Testis (tissue), 5 donors: ENCODE measurements at places on chromosomes 4 and X. TPM values are rescaled to one million over a fixed set of nuclear protein-coding genes. Genes with fewer than 3 reads are reported as not detected.

GRCh38 chr4:177480795-177481194 lies 38.6 kb upstream of the AGA start:
- H3K4me1 ChIP-seq = no peaks in the 10 kb centered on the region
- no peak overlapping the region for H3K4me3 ChIP-seq
- no peak overlapping the region for H3K27ac ChIP-seq

GRCh38 chr4:186258216-186258811 lies 7.7 kb upstream of the F11 start:
- no peak overlapping the region for H3K27ac ChIP-seq
- H3K4me3 ChIP-seq = no peak overlapping the region
- H3K27me3 ChIP-seq = no peaks in the 10 kb centered on the region
- no peaks in the 10 kb centered on the region for H3K36me3 ChIP-seq
- DNase-seq = no peak

GRCh38 chrX:10001496-10001895 lies 34.3 kb downstream of the CLDN34 start:
- H3K4me1 ChIP-seq = no peaks in the 10 kb centered on the region
- H3K27me3 ChIP-seq = no peaks in the 10 kb centered on the region
- H3K4me3 ChIP-seq = no peak overlapping the region
- no peaks in the 10 kb centered on the region for H3K36me3 ChIP-seq
- H3K27ac ChIP-seq = no peak overlapping the region

Gene YIPF7
- total RNA-seq = not detected

DNA sequence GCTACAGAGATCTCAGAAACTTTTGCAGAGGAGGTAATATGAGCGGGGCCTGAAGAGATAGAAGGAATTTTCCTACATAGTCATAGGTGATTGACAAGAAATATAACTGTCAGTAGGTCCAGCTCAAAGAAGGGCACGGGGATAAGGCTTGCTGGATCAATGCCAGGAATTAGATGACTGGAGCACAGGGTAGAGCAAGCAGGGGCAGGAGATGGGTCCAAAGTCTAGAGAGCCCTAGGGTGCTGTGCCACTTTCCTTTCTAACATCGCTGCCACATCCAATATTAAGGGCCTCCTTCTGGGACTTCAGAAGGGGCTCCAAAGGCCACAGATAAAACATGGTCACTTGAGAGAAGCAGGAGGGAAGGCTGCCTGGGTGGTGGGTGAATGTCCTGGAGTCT lies 402.2 kb downstream of the MID1IP1 start:
- no peaks in the 10 kb centered on the region for H3K27me3 ChIP-seq
- no peaks in the 10 kb centered on the region for H3K36me3 ChIP-seq
- no peak overlapping the region for H3K4me3 ChIP-seq
- no peaks in the 10 kb centered on the region for H3K4me1 ChIP-seq

Gene ANKRD50
- total RNA-seq = 33.2 TPM

DNA sequence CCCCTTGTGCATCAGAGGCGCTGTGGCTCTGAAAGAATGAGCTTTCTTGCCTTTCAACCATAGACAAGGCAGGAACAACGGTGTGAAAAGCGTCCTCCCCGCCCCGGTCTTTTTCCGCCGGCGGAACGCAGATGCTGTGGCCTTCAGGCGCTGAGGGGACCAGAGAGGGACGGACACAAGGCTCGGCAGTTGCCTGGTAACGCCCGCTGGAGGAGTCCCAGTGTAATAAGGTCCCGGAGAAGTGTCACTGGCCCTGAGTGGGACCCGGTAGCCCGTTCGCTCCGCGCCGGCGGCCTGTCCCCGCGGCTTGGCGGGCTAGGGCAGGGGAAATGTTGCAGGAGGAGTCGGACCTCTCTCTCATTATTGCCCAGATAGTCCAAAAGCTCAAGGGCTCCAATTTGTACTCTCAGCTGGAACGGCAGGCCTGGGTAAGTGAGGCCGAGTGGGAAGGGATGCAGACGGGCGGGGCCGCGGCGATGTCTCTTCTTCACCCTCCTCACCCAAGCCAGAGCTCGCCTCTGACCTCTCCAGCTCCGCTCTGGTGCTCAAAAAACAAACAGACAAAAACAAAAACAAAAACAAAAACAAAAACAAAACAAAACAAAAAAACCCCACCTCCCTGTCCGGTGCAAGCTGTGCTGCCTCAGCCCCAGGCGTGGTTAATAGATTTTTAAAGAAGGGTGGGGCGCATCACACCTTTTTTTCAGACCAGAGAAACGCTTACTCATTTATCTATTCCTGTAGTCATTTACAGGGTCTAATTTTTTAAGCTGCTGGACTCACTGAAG lies at the start of gene TBC1D19:
TSS of gene TBC1D19 (plus strand) at position 220 of the 788 bp plus-strand sequence. CDS start at position 330, 110 bp downstream.
- no peaks in the 10 kb centered on the region for H3K27me3 ChIP-seq
- no peaks in the 10 kb centered on the region for H3K36me3 ChIP-seq
- peak within 1 kb of the TSS; percentile 66 for H3K4me3 ChIP-seq
- H3K27ac ChIP-seq = peak within 1 kb of the TSS; percentile 53

- H3K27me3 ChIP-seq = no peaks in the 10 kb centered on the region
- H3K4me1 ChIP-seq = no peaks in the 10 kb centered on the region
- no peak overlapping the region for H3K27ac ChIP-seq
- no peak for DNase-seq
Measured at GRCh38 chr4:155597933-155598451, 68.7 kb upstream of the GUCY1A1 start.

Gene MAGEC2
- total RNA-seq = 52.8 TPM

DNA sequence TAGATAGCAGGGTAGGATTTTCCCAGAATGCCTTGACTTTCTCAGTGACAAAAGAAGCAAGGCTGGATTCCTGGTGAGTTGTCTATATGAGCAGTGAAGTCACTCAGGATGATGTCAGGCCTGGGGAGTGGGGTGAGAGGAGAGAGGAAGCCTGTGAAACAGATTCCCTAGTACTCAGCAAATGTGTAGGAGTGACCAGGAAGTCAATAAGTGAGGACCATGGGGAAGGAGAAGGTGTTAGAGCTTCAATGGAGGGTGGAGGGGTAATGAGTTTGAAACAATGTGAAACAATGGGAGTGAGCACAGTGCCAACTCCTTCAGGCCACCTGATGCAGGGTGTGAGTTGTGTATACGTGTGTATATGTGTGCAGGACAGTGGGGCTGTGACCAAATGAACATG lies 2.4 kb upstream of the SLC9A6 start:
- no peaks in the 10 kb centered on the region for H3K36me3 ChIP-seq
- DNase-seq = no peak
- no peak overlapping the region for H3K27ac ChIP-seq
- no peaks in the 10 kb centered on the region for H3K4me1 ChIP-seq
- no peak overlapping the region for H3K4me3 ChIP-seq

DNA sequence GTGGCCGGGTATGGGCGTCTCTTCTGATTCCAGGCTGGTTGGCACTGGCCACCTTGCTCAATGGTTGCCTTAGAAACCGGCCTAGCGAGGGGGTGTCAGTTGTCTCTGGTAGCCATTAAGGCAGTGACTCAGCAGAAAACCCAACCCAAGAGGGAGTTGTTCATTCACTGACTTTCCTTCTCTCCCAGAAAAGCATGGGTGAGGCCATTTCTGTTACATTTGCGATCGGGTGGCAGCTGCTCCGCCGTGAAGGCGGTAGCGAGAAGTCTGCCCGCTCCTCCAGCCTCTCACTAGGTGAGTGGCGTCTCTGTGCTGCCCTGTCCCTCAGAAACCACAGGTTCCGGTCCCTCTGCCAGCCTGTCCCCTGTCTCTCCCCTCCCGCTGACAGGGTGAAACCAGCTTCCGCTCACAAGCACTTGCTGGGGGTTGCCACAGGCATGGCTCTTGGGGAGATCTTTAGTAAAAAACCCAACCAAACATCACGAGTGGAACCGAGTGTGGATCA lies 17.4 kb downstream of the IRAK1 start:
- H3K27me3 ChIP-seq = no peaks in the 10 kb centered on the region
- no peaks in the 10 kb centered on the region for H3K4me1 ChIP-seq
- no peak for DNase-seq
- H3K36me3 ChIP-seq = no peaks in the 10 kb centered on the region

DNA sequence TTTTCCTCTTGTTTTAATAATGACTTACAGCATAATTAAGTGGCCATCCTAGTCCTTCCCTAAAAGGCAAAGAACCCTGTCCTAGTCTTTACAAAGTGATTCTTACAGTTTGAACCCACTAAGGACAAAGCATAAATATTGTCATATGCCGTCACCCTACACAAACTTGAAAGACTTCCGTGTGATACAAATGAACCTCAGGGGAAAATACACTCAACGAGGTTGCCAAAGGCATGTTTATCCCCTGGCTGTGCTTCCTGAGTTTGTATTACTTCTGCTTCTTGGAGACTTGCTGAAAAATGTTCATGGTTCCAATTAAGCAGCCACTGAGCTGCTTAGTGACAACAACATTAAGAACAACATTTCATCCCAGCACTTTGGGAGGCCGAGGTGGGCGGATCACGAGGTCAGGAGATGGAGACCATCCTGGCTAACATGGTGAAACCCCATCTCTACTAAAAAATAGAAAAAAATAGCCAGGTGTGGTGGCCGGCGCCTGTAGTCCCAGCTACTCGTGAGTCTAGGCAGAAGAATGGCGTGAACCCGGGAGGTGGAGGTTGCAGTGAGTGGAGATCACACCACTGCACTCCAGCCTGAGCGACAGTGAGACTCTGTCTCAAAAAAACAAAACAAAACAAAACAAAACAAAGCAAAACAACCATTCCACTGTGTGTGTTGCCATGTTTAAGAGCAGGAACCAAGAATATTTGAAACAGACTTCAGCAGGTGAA lies 16.2 kb downstream of the RASSF6 start:
- no peak overlapping the region for H3K27ac ChIP-seq
- no peaks in the 10 kb centered on the region for H3K4me1 ChIP-seq
- no peaks in the 10 kb centered on the region for H3K36me3 ChIP-seq
- H3K27me3 ChIP-seq = no peaks in the 10 kb centered on the region
- H3K4me3 ChIP-seq = no peak overlapping the region
- DNase-seq = no peak

DNA sequence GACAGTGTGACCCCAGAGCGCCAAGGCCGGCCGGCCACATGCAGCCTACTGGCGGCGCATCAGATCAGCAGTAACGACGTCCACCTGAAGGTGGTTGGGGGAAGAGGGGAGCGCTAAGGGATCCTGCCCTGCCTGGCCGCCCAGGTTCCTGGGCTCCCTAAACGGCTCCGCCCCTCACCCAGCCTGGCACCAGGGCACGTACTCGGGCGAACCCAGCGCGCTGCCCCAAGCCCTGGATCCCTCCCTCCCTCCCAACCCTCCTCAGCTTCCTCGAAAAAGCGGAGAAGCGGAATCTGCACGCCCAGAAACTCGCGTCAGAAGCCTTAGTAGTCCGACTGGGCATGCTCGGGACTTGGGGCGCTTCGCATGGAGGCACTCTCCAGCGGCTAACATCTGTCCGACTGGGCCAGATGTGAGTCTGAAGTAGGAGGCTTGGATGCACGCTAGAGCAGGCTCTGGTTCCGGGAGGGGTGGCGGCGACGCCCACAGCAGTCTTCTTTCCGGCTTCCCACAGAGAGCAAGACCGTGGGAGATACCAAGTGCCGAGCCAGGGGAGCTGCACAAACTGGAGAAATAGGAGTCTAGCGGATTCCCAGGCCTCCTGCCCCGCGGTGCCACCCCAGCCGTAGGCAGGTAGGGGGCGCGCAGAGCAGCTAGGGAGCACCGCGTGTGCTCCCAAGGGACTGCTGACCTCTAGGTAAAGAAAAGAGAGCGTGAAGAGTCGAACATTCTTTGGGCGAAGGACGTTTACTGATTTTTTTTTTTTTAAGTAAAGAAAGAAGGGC lies 114.3 kb upstream of the TEX13C start:
- no peaks in the 10 kb centered on the region for H3K27me3 ChIP-seq
- H3K36me3 ChIP-seq = no peaks in the 10 kb centered on the region
- H3K4me1 ChIP-seq = no peaks in the 10 kb centered on the region
- no peak overlapping the region for H3K27ac ChIP-seq

DNA sequence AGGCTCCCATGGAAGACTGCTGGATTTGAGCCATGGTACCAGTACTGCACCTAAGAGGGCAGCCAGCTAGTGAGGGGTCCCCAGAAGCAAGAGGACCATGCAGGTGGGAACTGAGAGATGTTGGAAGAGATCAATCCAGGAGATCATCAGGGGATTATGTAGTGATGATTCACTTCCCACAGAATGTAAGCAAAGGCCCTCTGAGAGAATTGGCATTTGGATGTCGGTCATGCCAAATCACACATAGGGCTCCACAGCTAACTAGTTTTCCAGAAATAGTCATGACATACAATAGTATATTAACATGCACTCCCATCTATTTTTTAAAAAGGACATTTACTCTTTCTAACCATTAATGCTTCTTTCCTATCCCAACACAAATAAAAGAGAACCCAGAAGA lies 112.5 kb downstream of the RASGEF1B start:
- no peaks in the 10 kb centered on the region for H3K27me3 ChIP-seq
- H3K4me1 ChIP-seq = no peaks in the 10 kb centered on the region
- no peak overlapping the region for H3K4me3 ChIP-seq

Gene MAOB
- 12.8 TPM for total RNA-seq

- H3K4me3 ChIP-seq = no peak overlapping the region
- DNase-seq = no peak
- no peaks in the 10 kb centered on the region for H3K27me3 ChIP-seq
- no peak overlapping the region for H3K27ac ChIP-seq
- no peaks in the 10 kb centered on the region for H3K36me3 ChIP-seq
- no peaks in the 10 kb centered on the region for H3K4me1 ChIP-seq
Measured at GRCh38 chr4:150826306-150826705, 188.8 kb downstream of the LRBA start.

GRCh38 chr4:24260923-24261564 lies 323.3 kb downstream of the DHX15 start:
- no peak for DNase-seq
- no peak overlapping the region for H3K27ac ChIP-seq
- no peak overlapping the region for H3K4me3 ChIP-seq
- H3K36me3 ChIP-seq = no peaks in the 10 kb centered on the region

GRCh38 chrX:77937291-77937690 lies 26.8 kb downstream of the ATP7A start:
- no peaks in the 10 kb centered on the region for H3K36me3 ChIP-seq
- no peak overlapping the region for H3K27ac ChIP-seq
- no peak for DNase-seq
- H3K4me1 ChIP-seq = no peaks in the 10 kb centered on the region
- no peak overlapping the region for H3K4me3 ChIP-seq

DNA sequence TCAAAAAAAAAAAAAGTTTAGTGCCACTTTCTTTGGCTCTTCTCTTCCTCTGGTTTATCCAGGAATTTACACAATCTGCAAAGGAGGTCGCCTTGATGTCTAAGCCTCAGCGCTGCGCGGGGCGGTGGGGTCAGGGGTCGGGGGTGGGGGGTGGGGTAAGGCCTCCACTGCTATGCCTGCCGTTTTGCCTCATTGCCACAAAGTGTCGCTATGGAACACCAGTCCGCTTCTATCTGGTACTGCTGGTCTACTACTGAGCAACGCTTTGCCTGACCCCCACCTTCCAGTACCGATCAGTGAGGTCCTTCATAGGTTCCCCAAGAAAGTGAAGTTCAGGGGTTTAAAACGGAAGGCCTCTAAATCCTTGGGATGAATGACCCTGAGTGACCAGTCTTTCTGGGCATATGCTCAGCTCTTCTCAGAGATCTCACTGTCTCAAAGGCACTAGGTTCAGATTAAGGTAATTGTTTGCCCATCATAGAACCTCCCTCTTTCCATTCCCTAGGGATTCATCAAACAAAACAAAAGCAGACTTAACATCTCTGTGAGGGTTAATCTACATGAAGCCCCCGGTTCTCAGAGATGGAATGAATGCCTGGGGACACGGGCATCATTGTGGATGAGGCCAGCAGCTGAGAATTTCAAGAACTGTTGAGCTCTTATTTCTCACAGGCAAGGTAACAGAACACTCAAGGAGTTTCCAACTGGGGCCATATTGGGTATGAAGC lies 16.9 kb upstream of the TSR2 start:
- no peaks in the 10 kb centered on the region for H3K4me1 ChIP-seq
- H3K4me3 ChIP-seq = no peak overlapping the region

- H3K4me1 ChIP-seq = no peaks in the 10 kb centered on the region
- no peak overlapping the region for H3K27ac ChIP-seq
- no peak for DNase-seq
- H3K27me3 ChIP-seq = no peaks in the 10 kb centered on the region
- H3K4me3 ChIP-seq = no peak overlapping the region
Measured at GRCh38 chrX:51694254-51694653, 11.6 kb upstream of the CENPVL2 start.

Gene MAGEA2
- total RNA-seq = 6.1 TPM

Gene PLXNB3
- 57.9 TPM for total RNA-seq

Gene GAK
- total RNA-seq = 229 TPM

Gene GAGE1
- total RNA-seq = 14.5 TPM
